ENCODE measurements at places on chromosomes 7 and 10.

GRCh38 chr7:28181416-28181815 is 821 bp upstream of the JAZF1 start:
- DNase-seq = no peak

GRCh38 chr10:64573623-64574325 is 1052.6 kb downstream of the REEP3 start:
- no peak for DNase-seq

GRCh38 chr10:35103882-35104281 is 13.7 kb upstream of the CUL2 start:
- DNase-seq = no peak

GRCh38 chr10:38157270-38157685 is 63.1 kb downstream of the ZNF37A start:
- DNase-seq = no peak

DNA sequence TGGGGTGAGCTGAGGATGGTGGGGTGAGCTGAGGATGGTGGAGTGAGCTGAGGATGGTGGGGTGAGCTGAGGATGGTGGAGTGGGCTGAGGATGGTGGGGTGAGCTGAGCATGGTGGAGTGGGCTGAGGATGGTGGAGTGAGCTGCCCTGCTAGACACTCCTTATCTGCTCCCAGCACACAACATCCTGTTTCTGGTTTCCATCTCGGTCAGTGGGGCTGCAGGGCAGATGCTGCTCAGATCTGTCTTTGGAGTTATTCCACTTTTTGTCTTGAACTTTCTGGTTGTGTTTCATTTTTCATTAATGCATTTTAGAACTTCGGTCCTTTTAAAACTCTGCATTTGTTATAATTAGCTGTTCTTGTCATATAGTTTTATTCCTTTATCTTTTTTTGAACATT is 67.9 kb upstream of the ANTXRL start:
- DNase-seq = no peak
